ENCODE measurements at places on chromosomes 16 and 17. TPM values are rescaled to one million over a fixed set of nuclear protein-coding genes. Genes with fewer than 3 reads are reported as not detected.

Gene TBC1D28
- total RNA-seq = not detected

Gene TMEM100
- total RNA-seq = not detected

Gene DNAI2
- not detected for total RNA-seq

Gene RNF222
- total RNA-seq = not detected

Gene PLK1
- total RNA-seq = 36.5 TPM

Gene XAF1
- 2.0 TPM for total RNA-seq

Gene MT1H
- not detected for total RNA-seq

Gene FZD2
- total RNA-seq = 0.38 TPM

Gene ALOX15B
- total RNA-seq = not detected

Gene MYH2
- not detected for total RNA-seq

Gene PRDM7
- not detected for total RNA-seq

Data from vein endothelial cell (primary cell).